NCI-H187 (cell line): ENCODE measurements at places on chromosomes 3 and 15.

DNA sequence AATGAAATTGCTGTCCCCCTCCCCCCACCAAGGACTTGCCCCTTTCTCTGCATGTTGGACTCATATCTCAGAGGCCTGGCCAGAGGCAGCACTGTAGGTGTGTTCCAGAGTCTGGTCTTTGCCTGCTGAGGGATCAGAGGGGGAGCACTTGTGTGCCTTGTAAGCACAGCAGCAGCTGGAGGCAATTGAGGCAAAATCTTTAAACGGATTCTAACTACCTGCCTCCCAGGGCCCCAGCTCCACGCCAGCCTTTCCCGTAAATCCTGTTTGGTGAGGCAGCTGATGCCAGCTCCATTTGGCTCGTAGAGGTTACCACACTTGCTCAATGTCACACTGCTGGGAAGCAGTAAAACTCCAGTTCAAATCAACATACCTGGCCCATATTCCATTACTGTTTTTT is 2.3 kb upstream of the IDH2 start:
- DNase-seq, result no peak

DNA sequence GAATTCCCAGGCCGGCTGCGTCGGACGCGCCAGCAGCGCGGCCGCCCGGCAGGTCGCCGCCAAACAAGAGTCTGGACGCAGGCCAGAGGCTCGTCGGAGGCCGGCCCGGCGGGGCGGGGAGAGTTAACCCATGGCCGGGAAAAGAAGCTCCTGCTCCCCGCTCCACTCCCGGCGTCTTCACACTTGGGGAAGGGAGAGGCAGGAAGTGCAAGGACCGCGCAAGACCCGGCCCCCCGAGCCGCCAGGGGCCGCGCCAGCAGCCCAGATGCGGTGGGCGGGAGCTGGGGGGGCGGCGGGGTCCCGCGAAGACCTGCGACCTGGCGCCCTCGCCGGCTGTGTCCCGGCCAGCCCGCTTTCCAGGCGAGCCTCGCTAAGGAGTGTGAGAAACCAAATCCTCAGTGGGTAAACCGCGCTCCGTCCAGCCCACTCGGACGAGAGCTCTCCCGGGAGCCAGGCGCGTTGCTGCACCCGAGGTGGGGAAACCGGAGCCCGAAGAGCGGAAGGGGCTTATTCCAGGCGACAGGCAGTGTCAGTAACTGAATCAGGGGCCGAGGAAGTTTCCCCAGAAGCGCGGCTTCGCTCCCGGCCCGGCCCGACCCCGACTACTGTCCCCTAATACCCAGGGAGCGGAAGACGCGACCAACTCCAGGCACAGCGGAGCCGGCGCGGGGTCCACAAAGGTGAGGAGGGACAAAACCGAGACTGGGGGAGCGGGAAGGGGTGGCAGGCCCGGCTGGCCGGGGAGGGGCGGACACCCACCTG is 721 bp downstream of the ADAMTS7 start:
- DNase-seq, result no peak

DNA sequence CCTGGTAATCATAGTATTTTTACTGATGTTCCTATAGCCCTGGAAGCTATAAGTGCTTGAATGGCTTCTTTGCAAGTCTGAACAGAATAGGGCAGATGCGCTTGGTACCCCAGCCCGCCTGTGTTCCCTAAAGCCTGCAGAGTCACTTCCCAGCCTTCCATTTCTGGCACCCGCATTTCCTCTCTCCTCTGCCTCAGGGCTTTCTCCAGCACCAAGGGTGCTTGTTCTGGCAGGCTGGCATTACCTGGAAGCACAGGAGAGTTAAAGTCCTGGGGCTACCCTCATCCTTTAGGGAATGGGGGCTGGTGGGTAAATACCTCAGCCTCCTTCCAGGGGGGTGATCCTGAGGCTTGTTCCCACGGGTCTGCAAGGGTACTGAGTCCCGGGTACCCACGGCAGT is 7.4 kb upstream of the CHRNA3 start:
- DNase-seq, result no peak

- DNase-seq, result peak; percentile 0
Observed at GRCh38 chr3:87503900-87504498, 227.6 kb upstream of the POU1F1 start.

DNA sequence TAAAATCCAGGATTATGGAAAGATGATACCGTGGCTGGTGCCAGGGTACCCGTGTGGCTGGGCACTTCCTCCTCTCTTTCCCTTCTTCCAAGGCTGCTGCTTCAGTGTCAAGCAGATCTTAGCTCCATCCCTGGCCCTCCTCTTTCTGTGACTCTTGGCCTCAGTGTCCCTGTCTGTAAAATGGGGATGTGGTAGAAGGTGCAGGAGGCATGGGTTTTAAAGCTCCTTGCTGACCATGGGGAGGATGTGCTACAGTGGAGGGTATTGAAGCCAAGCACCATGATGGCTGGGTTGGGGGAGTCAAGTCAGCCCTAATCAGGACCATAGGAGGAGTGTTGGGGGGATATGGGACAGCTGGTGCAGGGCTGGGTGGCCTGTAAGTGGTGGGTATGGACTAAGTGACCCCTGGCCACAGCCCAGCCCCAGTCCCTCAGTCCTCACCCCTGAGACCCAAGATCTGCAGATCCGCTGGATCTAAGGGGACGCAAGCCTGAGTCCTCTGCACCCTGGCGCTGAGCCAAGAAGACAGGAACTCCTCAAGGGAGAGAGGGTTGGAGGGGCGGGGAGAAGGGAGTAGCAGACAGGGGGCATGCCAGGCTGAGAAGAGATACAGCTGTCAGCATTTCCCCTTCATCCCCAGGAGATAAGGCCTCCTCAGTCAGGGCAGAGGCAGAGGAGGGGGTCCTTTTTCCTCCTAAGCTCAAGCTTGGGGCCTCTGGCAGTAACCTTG is 12.0 kb downstream of the PTH1R start:
- no peak for DNase-seq
